ENCODE measurements at places on chromosomes 4 and X.

GRCh38 chrX:24902806-24903205, 113.0 kb downstream of the ARX start:
- DNase-seq = no peak

DNA sequence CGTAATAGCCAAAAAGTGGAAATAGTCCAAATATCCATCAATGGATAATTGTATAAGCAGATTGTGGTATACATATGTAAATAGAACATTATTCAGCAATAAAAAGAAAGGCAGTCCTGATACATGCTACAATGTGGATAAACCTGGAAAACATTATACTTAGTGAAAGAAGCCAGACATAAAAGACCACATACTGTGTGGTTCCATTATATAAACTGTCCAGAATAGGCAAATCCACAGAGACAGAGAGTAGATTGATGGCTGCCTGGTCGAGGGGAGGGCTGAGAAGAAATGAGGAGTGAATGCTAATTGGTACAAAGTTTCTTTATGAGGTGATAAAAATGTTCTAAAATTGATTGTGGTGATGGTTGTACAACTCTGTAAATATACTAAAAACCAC, 397.4 kb upstream of the RPS6KA3 start:
- DNase-seq = no peak

GRCh38 chrX:114201622-114202021, 382.3 kb upstream of the HTR2C start:
- DNase-seq = no peak

DNA sequence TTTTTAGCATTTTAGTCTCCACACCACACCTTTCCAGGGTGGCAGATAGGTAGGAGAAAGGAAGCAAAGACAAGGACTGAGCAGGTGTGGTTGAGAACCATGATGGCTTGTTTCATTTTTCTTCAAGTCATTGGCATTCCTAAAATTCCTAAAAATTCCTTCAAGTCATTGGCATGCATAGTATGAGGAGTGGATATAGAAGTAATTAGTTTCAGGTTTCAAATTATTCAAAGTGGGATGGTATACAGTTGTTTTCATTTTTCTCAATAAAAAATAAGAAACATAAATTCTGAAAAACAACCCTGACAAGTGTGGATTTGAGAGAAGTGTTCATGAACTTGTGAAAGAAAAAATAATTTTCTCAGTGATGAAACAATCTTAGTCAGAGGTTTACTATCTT, 22.3 kb upstream of the HERC3 start:
- no peak for DNase-seq

GRCh38 chr4:86967073-86967472, 32.3 kb downstream of the AFF1 start:
- DNase-seq = no peak

DNA sequence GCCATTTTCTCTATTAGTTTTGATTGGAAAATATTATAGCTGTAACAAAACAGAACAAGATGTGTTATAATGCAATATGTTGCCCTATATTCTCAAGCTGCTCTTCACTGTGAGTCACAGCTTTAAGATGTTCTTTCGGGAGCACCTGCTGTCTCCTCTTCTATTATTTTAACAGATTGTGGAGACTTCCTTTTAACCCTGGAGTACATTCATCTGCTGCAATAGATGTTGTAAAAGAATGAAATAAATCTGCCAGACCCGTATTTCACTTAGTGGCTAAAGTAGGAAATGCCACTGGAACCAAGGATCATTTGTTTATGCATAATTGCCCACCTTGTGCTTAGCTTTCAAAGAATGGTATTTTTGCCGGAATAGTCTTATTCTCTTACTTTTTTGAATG, 11.1 kb downstream of the LSM6 start:
- DNase-seq = no peak

- no peak for DNase-seq
These were observed 234.8 kb downstream of the COL25A1 start for GRCh38 chr4:109067508-109068235.

DNA sequence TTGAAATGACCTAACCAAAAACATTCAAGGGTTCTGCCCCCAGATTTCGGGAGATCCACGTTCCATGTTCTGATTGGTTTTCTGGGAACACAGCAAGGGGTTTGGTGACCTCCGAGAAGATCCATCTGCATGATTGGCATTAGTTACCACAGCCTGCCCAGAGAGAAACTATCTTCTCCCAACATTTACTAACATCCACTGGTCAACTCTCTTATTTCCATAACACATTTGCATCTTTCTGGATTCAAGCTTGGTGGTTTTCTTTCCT, 15.6 kb downstream of the SHOX start:
- DNase-seq = no peak

- no peak for DNase-seq
These were observed 4.0 kb upstream of the ZFX start for GRCh38 chrX:24145303-24146186.

DNA sequence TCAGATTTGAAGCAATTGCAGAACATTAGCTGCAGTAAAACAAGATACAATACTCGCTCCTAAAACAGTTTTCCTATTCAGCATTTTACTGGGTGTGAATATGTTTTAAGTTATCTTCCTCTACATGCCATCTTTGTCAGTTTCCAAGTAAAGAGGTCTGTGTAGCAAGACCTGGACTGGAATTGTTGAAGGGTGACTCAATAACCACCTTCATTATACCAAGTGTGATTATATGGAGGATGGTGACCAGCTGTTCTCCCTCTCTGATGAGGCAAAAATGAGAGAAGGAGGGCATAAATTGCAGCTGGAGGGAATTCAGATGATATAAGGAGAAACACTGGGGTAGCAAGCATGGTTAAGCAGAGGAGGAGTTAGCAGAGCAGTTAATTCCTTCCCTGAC, 922.1 kb upstream of the SLIT2 start:
- DNase-seq = no peak

- DNase-seq = peak; percentile 31
These were observed 1.7 kb downstream of the SPRY1 start for GRCh38 chr4:123398066-123398852.

- DNase-seq = no peak
These were observed 136.8 kb downstream of the TECRL start for GRCh38 chr4:64272432-64272831.

GRCh38 chr4:42390622-42391354, 6.5 kb upstream of the SHISA3 start:
- DNase-seq = no peak

GRCh38 chrX:119359618-119360382, 39.3 kb upstream of the SLC25A43 start:
- no peak for DNase-seq

GRCh38 chrX:6053141-6053540, 175.5 kb downstream of the NLGN4X start:
- no peak for DNase-seq

- DNase-seq = no peak
These were observed 19.3 kb downstream of the TMEM154 start for GRCh38 chr4:152660526-152660925.

DNA sequence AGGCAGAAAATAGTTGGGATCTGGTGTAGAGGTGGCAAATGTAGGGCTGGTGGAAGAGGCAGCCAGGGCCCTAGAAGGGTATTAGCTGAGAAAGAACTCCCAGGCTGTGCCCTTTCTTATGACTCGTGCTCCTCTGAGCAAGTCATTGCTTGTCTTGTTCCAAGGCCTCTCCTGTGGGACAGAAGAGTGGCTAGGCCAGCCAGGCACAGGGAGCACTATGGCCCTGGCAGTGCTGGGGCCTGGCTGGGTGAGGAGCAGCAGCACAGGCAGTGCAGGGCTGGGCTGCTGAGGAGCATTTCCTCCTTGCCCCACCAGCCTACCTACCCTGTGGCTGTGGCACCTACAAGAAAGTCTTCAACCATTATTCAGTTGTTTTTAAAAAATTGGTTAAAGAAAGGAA, 298.5 kb upstream of the NR3C2 start:
- DNase-seq = no peak

DNA sequence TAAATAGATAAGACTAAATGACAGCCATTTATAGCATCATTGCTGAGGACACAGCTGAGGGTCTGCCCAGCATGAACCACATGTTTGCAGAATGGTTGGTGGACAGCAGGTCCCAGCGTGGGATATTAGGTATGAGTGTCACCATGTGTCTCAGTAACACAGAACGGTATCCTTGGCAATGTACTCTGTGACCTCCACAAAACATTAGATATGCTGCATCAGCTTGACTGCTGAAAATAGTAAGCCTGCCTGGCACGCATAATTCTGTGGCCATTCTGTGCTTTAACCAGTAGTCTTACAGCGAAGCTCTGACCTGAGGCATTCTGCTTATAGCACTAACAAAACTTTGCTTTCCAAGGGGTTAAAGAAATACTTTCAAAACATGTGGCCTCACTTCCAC, 32.0 kb downstream of the LIMCH1 start:
- no peak for DNase-seq

GRCh38 chrX:119816300-119816699, 24.9 kb upstream of the RPL39 start:
- DNase-seq = no peak

Data from activated CD8-positive, alpha-beta memory T cell treated with anti-CD3 and anti-CD28 coated beads for 4 hours (primary cell).